Stimulated activated CD4-positive, alpha-beta T cell treated with anti-CD3 and anti-CD28 coated beads, Interleukin-1b, Interleukin-23, amount 100 ng/mL, for 48 hours (primary cell): ENCODE measurements at places on chromosomes 1 and 21.

DNA sequence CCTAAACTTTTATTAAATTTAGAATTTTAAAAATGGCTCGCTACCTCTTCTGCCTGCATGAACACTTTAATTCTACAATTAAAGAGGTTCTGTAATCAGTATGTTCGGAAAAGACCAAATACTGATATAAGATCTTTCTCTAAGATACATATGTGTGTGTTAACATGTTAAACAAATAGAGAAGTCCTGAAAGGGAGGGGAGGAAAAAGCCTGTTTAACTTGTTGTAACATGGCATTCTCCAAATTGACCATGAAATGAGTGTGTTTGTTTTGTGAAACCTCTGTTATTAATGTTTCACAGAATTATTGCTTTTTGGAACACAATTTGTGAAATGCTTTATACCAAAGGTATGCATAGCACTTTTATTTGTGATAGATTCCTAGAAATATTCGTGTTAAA is 77.0 kb downstream of the MARK1 start:
- no peak for DNase-seq

GRCh38 chr1:77407738-77408375 is 126.0 kb downstream of the AK5 start:
- DNase-seq, result no peak

DNA sequence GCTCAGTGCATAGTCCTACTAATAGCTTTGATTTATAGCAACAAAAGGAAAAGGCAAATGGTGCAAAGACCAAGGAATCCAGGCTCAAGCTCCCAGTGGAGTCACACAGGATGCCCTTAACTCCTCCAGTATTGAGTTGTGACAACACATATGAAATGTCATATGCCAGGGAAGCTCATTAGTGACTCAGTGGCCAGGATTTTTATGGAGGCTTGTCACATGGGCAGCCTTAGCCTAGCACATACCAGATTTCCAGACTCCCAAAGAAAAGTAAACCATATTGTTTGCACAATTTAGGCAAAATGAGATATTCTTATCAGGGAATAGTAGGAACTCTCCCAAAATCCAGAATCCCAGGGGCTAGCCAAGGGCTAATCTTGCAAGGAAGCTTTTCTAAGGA is 129.2 kb downstream of the MAGI3 start:
- DNase-seq, result no peak

DNA sequence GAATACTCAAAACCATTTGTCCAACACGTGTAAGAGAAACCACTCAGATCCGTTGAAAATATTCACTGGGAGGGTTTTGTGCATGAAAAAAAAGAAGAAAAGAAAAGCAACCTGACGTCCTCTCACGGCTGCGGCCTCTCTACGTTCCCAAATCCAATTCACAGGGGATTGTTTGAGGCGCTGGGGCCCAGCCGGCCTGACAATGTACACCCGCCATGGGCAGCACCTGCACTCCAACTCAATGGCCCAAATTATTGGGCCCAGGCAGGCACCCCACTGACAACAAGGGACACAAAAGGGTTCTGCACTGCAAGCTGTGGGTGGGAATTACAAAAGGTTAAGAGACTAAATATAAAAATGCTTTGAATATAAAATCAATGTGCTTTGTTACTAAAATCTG is 41.5 kb downstream of the MORN1 start:
- DNase-seq, result no peak

DNA sequence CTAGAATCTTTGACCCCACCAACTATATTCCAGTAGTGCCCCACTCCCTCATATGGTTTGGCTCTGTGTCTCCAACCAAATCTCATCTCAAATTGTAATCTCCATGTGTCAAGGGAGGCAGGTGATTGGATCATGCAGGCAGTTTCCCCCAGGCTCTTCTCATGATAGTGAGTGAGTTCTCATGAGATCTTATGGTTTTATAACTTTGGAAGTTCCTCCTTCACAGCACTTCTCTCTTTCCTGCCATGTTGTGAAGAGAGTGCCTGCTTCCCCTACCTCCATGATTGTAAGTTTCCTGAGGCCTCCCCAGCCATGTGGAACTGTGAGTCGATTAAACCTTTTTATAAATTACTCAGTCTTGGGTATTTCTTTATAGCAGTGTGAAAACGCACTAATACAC is 7.7 kb upstream of the SAMD13 start:
- DNase-seq, result no peak

DNA sequence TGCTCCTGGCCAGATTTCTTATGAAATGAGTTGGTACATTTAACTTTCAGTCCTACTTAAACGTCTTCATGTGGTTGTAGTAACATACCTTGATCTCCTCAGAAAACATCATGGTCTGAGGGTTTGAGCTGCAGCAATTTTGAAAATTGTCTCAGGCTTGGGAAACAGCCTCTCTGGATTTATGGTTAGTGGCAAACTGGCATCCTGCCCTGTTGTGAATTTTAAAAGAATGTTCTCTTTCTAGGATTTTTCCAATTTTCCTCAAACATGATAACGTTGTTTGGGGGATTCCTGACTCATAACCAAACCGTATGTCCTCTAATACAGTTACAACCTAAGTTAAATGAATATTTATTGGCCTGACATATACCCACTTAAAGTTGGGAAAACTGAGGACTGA is 624.4 kb downstream of the LMO4 start:
- DNase-seq, result no peak

GRCh38 chr1:16078925-16079656 is 5.6 kb upstream of the FAM131C start:
- DNase-seq, result peak; percentile 72

DNA sequence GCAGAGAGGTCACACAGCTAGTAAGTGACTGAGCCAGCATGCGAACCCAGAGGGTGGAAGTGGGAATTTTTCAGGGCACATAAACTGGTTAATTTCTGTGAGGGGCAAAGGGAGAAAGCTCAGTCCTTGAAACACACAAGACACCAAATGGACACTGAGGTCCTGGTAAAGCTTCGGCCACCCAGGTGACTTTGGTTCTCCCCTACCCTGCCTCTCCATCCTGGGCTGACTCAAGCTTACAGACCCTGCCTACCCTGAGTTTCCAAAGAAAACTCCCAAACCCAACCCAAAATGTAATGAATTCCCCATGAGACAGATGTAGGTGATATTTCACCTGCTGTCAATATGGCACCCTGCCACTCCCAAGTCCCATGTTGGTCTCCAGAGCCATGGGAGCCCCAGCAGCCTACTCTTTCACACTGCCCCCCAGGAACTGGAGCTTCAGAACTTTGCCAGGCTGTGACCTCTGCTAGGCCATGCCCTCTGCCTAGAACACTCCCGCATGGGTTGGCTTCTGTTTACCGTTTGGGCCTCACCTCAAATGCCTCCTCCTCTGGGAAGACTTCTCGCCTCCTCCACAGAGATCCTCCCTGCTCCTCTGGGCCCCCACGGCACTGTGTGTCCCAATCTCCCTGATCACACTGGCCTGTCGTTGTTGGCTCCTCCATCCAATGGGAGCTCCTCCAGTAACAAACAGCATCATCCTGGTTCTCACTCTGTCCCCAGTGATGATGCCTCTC is 3.7 kb upstream of the LRP8 start:
- no peak for DNase-seq

GRCh38 chr1:1157033-1157365 is 16.7 kb upstream of the TTLL10 start:
- no peak for DNase-seq
